COR-L47 (cell line): ENCODE measurements at places on chromosomes 3 and 15.
A peak's percentile ranks its signal among the peaks of the same experiment; 100 is the strongest.

DNA sequence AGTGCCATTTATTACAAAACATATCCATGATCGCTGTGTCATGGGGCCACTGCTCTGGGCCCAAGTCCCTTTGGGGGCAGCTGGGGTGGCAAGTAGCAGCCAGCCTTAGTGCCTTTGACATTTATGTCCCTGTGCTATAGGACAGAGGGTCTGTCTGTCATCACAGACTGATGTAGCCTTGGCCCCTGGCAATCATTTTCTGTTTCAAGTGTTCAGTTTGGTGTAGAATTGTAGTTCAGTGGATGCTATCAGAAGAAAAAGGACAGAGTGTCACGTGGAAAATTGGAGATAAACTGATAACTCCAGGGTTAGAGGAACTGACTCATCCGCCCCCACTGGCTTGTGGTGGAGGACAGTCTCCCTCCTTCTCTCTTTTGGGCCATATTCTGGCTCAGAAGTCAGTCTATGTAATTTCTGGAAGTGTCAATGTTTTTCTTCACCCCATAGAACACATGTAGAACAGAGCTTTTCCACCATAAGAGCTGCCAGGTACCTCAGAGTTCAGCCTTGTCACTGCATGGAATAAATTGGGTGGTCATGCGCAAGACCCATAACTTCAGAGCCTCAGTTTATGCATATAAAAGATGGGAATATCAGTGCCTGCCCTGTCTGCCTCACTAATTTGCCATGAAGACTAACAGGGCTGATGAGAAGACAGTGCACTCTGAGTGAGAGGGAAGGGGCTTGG is 4.5 kb upstream of the MRPS22 start:
- no peak for DNase-seq

- no peak for DNase-seq
Observed at GRCh38 chr3:73391984-73392383, 232.8 kb downstream of the PDZRN3 start.

- DNase-seq, result no peak
Observed at GRCh38 chr3:84140631-84141030, 818.2 kb upstream of the CADM2 start.

DNA sequence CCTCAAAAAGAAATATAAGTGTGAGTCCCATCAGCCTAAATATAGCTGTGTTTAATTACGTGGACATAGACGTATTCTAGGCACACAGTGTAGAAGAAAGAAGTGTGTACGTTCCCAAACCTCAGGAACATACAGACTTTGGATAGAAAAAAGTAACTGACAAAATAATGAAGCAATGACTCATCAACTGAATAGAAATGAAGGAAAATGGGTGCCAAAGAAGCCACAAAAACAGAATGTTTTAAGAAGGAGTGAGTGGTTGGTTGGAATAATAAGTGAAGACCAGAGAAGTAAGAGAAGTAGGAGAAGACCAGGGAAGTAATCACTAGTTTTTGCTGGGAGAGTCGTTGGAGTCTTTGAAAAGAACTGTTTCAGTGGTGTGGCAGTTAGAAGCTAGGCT is 518.1 kb downstream of the ROBO1 start:
- no peak for DNase-seq

DNA sequence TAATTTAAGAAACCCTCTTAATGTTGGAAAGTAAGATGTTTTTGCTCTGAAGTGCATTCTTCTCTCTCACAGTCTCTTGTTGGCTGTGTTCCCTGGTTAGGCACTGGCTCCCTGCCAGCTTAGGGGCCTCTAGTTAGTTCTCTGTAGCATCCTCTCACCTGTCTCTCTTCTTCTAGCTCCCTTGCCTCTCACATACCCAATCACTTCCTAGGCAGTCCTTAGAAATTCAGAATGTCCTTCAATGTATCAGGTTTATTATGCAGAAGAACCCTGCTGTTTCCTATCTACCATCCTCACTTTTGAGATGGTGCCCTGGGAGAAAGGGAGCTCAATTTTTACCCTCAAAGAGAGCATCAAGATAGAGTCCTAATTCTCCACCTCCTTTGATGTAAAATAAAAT is 36.2 kb upstream of the CPNE4 start:
- DNase-seq, result peak; percentile 28

- no peak for DNase-seq
Observed at GRCh38 chr3:72116226-72116625, 331.3 kb upstream of the PROK2 start.
